ENCODE measurements at places on chromosomes 12 and 14.

DNA sequence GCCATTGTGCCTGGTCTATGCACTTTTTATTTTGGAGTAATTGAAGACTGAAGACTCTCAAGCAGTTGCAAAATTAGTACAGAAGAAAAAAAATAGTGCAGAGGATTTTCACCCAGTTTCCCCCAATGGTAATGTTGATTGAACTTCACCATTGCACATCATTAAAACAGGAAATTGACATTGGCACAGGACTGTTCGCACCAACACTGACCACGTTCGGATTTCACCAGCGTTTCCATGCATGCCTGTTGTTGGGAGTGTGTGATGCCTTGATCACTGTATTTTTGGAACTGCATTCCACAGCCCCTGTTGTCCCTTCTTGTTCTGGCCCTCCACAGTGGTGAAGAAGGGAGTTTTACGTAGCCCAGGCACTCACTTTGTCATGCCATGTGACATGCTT is 67.1 kb downstream of the FOXN4 start:
- no peak for DNase-seq

DNA sequence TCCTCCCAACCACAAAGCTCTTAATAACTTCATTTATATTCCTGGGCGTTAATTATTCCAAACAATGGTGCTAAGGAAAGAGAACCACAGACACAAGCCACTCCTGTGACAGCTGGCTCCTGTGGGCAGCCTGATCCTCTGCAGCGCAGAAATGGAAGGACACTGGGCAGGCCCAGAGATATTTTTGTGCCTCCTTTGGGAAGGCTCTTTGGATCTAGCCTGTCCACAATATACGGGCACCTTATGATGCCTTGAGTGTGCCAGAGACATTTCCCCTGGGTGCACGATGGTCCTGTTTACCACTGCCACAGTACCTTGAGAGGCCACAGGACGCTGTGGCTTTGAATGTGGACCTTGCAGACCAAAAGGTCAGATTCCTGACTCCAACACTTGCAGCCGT is 2.1 kb downstream of the ASB2 start:
- DNase-seq: no peak

GRCh38 chr12:111573476-111573875 is 25.6 kb downstream of the ATXN2 start:
- DNase-seq: no peak

- no peak for DNase-seq
Observed at GRCh38 chr12:115762936-115763335, 514.6 kb downstream of the MED13L start.

DNA sequence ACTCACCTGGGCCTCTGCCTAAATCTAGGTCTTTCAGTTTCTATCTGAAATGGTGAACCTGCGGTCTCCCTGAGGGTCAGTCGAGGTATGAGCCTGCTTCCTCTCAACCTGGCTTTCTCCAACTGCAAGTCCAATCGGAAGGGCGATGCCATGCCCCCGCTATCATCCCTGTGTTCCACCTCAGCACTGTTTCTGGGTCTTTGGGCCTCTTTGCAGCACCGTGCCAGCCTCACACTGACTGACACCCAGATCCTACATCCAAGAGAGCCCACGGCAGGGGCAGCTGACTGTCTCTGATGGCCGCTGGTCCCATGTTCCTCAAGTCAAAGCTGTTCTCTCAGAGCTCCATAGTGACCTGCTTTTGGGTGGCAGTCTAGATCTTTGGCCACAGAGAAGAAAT is 120.7 kb downstream of the PAPOLA start:
- no peak for DNase-seq

DNA sequence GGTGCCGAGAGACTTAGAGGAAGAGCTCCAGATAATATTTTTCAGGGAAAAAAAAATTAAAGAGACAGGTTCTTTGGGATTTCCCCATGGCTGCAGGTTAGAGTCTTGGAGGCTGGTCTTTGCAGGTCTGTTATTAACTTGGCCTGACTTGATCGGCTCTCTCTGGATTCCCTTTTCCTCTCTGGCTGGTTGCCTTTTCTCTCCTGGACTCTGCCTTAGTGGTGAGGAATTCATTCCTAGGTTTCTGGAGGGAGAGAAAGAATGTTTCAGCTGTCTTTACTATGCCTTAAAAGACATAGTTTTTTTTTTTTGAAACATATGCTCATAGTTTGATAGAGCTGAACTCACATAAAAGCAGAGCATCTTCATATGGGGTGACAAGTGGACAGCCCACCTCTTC is 336.3 kb downstream of the BMP4 start:
- DNase-seq: no peak

DNA sequence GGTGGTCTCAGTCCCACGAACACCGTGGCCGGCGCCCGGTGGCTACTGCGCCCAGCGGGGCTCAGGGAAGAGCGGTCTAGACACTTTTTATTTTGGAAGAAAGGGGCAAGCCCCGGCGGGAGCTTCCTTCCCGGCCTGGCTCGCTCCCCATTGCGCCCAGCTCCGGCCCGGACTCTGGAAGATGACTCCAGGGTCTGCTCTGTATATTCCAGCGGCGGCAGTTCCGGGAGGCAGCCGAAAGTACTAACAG is 225.1 kb upstream of the CRY1 start:
- DNase-seq: no peak

- DNase-seq: no peak
Observed at GRCh38 chr12:32139064-32139421, 32.4 kb downstream of the BICD1 start.

GRCh38 chr14:36048667-36049066 is 127.9 kb downstream of the PTCSC3 start:
- DNase-seq: no peak

GRCh38 chr14:104549536-104550339 is 29.8 kb upstream of the C14orf180 start:
- DNase-seq: no peak
